ENCODE measurements at places on chromosomes 1 and 21.
A peak's percentile ranks its signal among the peaks of the same experiment; 100 is the strongest.

GRCh38 chr1:227949954-227950734, 2.4 kb upstream of the WNT9A start:
- DNase-seq = no peak

DNA sequence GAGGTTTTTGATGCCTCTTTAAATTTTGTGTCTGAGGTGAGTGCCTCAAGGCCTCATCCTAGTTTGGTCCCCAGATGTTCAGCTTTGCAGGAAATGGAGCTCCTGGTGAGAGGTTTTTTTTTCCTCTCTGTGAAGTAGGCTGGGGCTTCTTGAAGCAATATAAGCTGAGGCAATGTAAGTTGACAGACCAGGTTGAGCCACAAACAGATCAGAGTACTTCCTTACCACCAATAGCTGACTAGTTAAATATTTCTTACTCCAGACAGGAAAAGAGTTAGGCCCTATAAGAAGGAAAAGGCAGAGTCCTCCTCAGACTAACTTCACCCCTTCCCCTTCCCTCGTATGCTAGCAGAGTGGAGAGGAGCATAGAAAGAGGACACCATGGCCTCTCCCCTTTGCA, 341.0 kb downstream of the LMO4 start:
- DNase-seq = no peak

DNA sequence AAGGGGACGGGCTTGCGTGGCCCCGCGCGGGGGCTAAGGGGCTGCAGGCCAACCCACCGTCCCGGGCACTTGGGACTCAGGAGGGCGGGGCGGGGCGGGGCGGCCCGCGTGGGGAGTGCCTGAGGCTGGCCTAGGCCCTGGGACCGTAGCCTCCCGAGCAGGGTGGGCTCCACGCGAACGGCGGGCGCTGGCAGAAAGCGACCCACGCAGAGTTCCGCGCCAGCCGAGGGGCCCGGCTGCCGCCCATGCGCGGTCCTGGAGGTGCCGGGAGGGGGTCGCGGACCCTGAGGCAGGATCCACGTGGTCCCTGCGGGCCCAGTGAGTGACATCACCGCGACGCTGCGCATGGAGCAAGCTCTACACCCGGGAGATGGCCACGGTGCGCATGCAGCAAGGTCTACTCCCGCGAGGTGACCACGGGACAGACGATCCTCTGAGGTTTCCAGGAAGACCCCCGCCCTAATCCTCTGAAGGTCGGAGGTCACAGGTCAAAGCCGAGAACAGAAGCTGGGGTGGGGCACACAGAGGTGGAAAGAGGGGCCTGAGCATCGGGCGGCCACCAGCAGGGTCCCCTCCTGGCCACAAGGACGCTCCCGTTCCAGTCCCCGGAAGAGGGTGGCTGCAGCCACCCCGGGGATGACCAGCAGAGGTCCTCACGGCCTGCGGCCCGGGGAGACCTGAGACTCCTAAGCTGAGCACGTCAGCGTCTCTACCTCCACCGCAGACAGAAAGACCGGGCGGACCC, 13.5 kb upstream of the SLC19A1 start:
- DNase-seq = peak; percentile 33

DNA sequence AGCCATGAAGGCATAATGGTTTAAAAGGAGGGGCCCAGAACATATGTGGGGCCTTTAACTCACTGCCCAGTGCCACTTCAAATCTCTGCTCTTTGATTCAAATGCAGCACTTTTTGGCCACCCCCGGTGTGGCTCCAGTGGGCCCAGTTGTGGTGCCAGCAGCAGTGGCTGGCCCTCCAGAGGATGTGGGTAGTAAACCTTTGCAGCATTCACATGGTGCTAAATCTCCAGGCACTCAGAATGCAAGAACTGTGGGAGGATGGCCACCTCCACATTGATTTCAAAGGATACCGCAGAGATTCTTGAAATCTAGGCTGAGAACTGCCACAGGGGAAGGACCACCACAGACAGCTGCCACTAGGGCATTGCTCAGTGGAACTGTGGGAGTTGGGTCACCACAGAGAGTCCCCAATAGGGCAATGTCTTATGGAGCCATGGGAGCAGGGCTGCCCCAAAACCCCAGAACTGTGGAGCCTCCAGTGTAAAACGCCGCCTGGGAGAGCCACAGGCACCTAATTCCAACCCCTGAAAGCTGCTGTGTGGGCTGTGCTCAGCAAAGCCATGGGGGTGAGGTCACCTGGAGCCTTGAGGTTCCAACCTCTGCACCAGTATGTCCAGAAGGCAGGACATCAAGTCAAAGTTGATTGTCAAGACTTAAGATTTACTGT, 6.6 kb upstream of the ADAM30 start:
- DNase-seq = no peak

DNA sequence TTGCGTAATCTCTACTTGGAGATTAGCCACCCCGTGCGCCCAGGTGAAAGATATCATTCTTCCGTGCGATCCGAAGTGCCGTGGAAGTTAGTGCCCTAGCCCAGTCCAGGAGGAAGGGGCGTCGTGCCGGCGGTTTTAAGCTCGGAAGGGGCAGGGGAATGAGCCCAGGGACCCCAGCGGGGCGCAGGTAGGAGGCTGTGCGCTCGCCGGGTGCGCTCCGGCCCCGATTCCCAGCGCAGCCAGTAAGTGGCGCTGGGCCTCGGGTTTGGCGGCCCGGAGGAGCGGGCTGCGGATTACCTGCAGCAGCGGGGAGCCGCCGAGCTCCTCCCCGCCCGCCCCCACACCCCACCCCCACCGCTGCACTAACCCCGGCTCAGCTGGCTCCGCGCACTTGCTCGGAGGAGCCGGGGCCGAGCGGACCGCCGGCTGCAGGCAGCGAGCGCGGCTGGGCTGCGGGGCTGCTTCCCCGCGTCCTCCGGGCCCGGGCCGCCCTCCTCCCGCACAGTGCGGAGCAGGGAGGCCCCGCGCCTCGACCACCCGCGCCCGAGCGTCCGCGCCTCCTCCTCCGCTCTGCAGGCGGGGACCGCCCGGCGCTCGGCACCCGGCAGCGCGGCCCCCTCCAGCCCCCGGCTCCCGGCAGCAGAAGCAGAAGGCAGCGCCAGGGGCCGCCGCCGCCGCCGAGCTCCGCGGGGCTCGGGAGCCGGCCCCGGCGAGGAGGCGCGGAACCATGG, at the start of gene RYR2:
TSS of gene RYR2 (plus strand) at position 390 of the 731 bp plus-strand sequence. CDS start at position 728, 338 bp downstream.
- no peak for DNase-seq

Data from activated CD8-positive, alpha-beta memory T cell treated with anti-CD3 and anti-CD28 coated beads for 4 hours (primary cell).